Heart right ventricle (tissue), 16 donors: ENCODE measurements at places on chromosomes 5 and 9. TPM values are rescaled to one million over a fixed set of nuclear protein-coding genes. Genes with fewer than 3 reads are reported as not detected.

- peak; percentile 61 for DNase-seq
Measured at GRCh38 chr5:53479590-53480415, 626 bp upstream of the FST start.

Gene AIF1L
- 25.2 TPM for polyA plus RNA-seq

DNA sequence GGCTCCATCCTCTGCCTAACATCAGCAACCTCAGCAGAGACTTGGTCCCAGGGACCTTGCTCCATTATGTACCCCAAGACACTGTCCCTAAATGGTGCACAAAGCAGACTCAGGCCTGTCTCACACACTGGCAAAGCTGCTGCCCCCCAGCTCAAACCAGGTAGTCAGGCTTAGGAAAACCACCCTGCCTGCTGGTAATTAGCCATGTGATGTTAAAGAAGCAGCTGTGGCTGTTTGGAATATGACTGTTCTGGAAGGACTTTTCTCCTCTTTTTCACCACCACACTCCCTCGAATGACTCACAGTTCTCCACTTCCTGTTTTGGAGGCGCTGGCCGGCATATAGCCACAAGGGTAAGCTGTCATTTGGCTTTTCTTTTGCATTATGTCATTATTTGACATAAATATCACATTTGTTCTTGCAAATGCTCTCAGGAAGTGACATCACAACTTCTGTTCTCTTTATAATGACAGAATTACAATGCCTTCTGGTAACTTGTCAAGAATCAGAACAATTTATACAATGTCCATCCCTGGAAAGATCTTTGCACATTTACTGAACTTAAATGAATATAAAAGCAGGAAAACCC, 113.9 kb downstream of the SUSD1 start:
- DNase-seq = peak; percentile 63

Gene CCDC152
- 0.81 TPM for polyA plus RNA-seq

Gene PAPPA
- polyA plus RNA-seq = 1.1 TPM

Gene PCDHGB6
- polyA plus RNA-seq = 1.1 TPM

DNA sequence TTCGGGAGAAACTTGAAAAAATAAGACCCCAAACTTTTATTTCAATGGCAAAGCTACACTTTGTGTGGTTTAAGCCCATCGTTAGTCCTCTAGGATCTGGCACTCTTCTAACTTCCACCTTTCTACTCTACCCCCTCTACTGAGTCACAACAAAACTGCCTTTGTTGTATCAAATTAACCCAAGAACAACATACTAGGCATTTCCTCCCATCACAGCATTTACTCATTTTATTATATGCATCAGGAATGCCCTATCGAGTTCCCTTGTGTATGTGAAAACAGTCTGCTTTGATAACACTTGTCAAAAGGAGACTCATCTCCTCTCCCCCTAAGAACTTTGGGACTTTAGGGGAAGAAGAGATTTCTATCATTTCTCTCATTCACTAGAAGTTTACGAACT, 158.9 kb upstream of the FREM1 start:
- DNase-seq = no peak

Gene INPP5E
- 6.6 TPM for polyA plus RNA-seq

GRCh38 chr5:178468196-178468685, 122.0 kb downstream of the COL23A1 start:
- DNase-seq = no peak

- DNase-seq = no peak
Measured at GRCh38 chr9:107862881-107863280, 373.3 kb upstream of the KLF4 start.

DNA sequence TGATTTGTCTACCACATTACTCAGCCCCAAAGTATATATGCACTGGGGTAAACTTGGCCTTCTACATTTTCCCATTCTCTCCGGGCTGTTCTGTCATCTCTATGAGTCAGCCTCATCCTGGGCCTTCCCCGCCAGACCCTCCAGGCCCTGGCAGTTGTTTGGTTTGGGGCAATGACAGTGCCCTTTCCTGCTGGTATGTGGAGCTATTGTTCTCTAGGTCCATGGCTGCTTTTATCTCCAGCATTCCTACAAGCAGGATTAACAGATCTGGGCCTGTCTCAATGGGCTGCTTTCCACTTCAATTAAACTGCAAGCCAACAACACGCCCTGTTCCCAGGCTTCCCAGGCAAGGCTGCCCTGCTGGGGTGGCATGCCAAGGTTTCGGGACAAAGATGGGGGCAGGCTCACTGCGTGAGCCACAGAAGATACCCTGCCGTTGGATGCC, 136.4 kb downstream of the SLIT3 start:
- DNase-seq = peak; percentile 51

DNA sequence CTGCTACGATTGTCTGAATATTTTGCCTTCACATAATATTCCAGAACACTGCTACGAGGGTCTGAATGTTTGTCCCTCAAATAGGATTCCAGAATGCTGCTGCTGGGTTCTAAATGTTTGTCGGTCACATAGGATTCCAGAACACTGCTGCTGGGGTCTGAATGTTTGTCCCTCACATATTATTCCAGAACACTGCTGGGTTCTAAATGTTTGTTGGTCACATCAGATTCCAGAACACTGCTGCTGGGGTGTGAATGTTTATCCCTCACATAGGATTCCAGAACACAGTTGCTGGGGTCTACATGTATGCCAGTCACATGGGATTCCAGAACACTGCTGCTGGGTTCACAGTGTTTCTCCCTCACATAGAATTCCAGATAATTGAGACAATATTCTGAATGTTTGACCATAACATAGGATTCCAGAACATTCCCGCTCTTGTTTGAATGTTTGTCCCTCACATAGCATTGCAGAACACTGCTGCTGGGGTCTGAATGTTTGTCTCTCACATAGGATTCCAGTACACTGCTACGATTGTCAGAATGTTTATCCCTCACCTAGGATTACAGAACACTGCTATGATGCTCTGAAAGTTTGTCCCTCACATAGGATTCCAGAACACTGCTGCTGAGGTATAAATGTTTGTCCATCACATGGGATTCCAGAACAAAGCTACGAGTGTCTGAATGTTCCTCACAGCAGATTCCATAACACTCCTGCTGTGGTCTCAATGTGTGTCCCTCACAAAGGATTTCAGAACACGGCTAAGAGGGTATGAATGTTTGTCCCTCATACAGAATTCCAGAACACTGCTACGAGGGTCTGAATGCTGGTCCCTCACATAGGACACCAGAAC, 201.8 kb downstream of the FOXD4L6 start:
- no peak for DNase-seq

GRCh38 chr5:82863266-82863665, 213.9 kb downstream of the TMEM167A start:
- DNase-seq = no peak

DNA sequence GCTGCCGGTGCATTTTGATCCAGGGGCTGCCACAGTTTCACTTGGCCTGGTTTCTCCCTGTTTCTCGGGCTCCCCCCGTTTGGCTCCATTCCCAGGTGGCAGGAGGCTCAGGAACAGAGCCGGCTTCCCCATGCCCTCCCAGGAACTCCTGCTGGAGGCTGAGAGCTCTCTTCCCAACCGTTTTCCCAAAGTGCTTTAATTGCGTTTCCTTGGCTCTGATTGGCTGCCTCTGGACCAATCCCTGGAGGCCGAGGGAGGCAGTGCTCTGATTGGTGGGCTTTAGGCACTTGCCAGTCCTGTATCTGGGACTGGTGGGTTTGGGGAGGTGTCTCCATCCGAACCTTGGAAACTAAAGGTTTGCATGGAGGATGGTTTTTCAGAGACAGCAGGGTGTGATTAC, 4.9 kb downstream of the TSPAN17 start:
- DNase-seq = no peak

DNA sequence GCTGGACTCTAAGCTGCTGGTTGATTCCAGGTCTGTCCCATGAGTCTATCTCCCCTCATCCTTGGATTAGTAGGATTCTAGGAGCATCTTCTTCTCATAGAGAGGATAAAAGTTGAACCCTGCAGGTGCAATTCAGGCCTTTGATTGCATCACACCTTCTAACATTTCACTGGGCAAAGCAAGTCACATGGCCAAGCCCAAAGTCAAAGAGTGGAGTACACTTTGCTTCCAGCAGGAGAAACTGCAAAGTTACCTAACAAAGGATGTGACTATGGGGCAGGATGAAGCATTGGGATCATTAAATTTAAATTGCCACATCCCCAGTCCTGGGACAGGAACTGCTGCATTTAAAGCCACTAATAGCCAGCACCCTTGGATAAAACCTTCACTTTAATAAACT, 51.0 kb upstream of the EGFLAM start:
- no peak for DNase-seq

GRCh38 chr5:72141440-72142355, 34.4 kb downstream of the MAP1B start:
- peak; percentile 57 for DNase-seq

GRCh38 chr5:141734501-141735229, 52.6 kb upstream of the ARAP3 start:
- DNase-seq = no peak

GRCh38 chr5:14036514-14036913, 92.0 kb upstream of the DNAH5 start:
- no peak for DNase-seq

DNA sequence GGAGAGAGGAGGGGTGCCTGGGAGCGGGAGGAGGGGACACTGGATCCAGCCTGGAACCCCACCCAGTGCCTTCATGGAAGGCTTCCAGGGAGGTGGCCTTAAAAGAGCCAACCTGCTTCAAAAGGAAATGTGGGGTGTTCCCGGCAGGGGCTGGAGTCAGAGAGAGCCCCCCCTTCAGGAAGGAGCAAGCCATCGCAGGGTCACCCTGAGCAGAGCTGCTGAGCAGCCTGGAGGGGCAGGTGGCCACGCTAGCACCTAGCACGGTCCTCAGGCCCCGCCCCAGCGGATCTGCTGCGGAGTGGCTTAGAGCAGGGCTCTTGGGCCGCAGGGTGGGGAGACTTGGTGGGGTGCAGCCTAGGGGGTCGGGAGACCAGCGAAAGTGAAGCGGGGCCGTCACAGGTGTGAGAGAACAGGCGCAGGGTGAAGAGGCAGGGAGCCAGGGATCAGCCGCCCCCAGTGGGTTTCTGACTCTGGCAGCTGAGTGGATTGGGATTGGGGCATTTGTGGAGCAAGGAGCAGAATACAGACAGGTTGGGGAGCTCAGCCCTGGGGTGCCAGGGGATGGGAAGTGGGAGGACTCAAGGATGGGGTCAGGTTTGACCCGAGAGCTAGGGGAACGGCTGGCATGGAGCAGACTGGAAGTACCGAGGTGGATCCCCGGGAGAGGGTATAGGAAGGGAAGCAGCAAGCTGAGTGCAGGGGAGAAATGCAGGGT, 1.5 kb downstream of the LCN2 start:
- no peak for DNase-seq

DNA sequence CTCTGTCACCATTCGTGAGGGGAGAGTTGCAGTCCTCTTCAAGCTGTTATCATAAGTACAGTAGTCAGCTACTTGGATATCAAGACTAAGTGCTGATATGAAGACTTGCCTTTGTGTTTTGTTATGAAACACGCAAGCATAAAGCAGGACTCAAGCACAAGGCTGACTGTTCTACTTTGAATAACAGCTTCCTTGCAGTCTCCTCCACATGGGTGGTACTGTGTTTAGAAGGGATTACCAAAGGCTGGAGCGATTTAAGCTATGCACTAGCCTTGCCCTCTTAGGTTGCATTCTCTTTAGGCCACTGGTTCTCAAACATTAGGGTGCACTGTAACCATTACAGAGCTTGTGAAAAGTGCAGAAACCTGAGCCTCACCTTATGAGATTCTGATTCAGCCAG, 41.4 kb downstream of the SLC25A51 start:
- DNase-seq = no peak

Gene TAS2R1
- not detected for polyA plus RNA-seq

DNA sequence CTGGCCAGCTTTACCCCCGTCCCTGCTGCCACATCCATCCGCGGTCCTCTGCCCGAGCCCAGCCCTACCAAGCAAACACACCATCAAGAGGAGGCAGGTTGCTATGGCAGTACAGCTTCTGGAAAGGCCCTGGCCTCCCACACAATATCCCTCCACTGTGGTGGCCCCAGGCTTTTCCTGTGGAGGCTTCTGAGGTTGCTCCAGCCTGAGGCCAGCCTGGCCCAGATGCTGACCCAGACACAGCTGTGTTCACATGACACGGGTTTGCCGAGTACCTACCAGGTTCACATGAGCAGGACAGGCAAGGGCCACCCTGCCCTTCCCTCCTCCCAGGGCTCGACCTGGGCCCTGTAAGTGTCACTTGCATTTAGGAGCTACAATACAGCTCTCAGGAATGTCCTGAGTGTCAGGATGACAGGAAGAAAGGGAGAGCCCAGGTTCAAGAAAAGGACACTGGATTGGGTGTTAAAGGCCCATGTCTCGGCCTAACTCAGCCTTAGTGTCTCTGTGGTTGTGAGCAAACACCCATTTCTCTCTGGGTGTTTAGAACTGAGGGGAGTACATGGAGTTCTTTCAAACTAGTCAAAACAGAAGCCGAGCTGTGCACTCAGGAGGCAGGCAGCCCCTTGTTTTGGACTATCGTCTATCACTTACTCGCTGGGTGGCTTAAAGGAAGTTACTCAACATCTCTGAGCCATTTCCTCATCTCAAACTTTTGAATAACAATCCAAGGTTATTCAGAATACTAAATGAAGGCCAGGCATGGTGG, 40.2 kb downstream of the NAIF1 start:
- no peak for DNase-seq

Gene GPR150
- 0.01 TPM for polyA plus RNA-seq

- no peak for DNase-seq
Measured at GRCh38 chr5:161105525-161105924, 253.5 kb upstream of the ATP10B start.

DNA sequence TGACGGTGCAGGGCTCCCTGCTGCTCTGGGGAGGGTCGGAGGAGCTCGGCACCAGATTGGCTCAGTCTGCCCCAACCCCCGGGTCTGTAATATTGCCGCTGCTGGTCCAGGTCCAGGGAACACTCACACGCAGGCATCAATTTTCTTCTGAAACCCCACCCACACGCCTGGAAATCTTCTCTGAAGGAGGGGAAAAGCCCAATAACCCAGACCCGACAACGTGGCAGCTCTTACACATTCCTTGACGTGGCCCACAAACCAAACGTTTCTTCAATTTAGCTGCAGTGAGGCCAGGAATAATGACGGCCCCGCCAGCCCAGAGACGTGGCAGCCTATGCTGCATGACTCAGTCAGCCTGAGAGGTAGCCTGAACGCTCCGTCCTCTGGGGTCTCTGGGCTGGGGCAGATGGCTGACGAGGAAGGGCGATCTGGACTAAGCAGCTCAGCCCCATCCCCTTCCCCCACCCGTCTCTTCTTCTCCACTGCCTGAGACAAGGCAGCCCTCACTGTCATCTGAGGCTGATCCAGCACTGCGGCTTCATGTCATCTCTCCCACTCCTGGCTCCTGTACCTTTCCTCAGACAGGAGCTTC, 9.9 kb upstream of the SPARC start:
- peak; percentile 53 for DNase-seq

Gene PCDHB9
- 0.59 TPM for polyA plus RNA-seq

Gene RASEF
- polyA plus RNA-seq = under 0.01 TPM

- no peak for DNase-seq
Measured at GRCh38 chr5:32842813-32843530, 131.9 kb downstream of the NPR3 start.

Gene BOD1
- polyA plus RNA-seq = 20.2 TPM

Gene SOX30
- polyA plus RNA-seq = not detected

DNA sequence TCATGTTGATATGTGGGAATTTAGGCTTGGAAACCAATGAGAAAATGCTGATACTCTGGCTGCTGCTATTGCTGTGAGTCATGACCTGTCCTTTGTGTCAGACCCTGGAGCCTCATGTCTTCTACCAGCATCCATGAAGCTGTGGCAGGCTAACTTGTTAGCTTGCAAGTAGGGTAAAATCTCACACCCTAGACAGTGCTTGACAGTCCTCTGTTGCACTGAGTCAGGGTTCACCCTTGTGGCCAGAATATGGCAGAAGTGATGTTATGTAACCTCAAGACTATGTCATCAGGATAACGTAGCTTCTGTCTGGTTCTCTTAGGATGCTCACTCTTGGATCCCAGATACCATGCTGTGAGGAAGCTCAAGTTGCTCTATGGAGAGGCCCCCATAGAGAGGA, 110.8 kb downstream of the LHX2 start:
- DNase-seq = no peak
